Activated CD4-positive, alpha-beta T cell treated with anti-CD3 and anti-CD28 coated beads for 36 hours (primary cell): ENCODE measurements at places on chromosomes 3 and 15.

DNA sequence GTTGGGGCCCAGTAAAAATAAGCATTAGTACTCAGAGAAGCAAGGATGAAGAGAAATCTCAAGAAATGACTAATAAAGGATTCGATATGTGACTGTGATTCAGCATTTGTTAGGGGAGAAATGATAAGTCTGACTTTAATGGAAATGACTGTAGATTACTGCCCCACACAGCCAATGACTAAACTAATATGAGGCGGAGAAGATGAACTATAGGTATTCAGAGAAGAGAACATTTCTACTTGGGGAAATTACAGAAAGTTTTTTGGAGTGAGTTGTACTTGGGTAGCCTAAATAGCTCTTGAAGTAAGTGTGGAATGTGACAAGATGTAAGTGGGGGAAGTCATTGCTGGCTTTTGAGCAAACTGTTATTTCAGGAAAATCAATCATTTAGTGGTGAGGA lies 380.0 kb downstream of the PDCD6IP start:
- no peak for DNase-seq

- no peak for DNase-seq
Measured at GRCh38 chr15:40982855-40983254, 29.6 kb downstream of the CHAC1 start.

- DNase-seq = no peak
Measured at GRCh38 chr15:41944313-41944940, 27.9 kb downstream of the EHD4 start.

GRCh38 chr15:82739086-82739485 lies 29.4 kb upstream of the AP3B2 start:
- DNase-seq = no peak

GRCh38 chr3:59836531-59836930 lies 786.7 kb upstream of the CFAP20DC start:
- DNase-seq = no peak

- no peak for DNase-seq
Measured at GRCh38 chr3:32992310-32992686, 40.9 kb downstream of the CCR4 start.

- DNase-seq = no peak
Measured at GRCh38 chr15:80832686-80833085, 53.5 kb downstream of the CEMIP start.

GRCh38 chr3:140768941-140769340 lies 91.1 kb downstream of the TRIM42 start:
- no peak for DNase-seq

- DNase-seq = no peak
Measured at GRCh38 chr15:98167722-98168268, 207.3 kb downstream of the ARRDC4 start.

GRCh38 chr3:135918600-135918999 lies 46.9 kb upstream of the PPP2R3A start:
- DNase-seq = no peak

GRCh38 chr3:120425572-120426250 lies 25.1 kb downstream of the FSTL1 start:
- DNase-seq = no peak

- peak; percentile 81 for DNase-seq
Measured at GRCh38 chr3:196604548-196604947, 34.9 kb upstream of the NRROS start.

GRCh38 chr3:31960793-31961431 lies 20.1 kb downstream of the OSBPL10 start:
- no peak for DNase-seq

GRCh38 chr15:81133782-81134461 lies at the start of gene CFAP161:
CFAP161 (plus strand) TSS chr15:81134270; CDS start chr15:81134330, 60 bp downstream.
- DNase-seq = peak; percentile 70

- no peak for DNase-seq
Measured at GRCh38 chr3:53009826-53010539, 35.9 kb downstream of the SFMBT1 start.

GRCh38 chr3:65974509-65974908 lies 64.2 kb downstream of the MAGI1 start:
- DNase-seq = no peak

DNA sequence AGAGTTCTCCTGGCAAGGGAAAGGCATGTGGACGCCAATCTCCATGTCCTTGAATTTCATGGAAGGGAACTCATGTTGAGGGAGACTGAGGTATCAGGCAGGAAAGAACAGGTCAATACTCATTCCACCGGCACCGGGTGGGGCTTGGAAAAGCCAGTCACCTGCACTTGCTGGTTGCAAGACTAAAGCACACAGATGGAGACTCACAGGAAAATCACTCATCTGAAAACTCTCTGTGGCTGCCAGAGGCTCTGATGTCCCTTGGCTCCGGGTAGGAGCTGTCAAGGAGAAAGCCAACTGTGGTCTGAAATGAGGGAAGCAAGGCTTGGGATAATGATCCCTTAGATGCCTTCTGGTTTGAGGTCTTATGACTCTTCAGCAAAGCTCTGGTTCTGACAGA lies 8.7 kb upstream of the CGNL1 start:
- no peak for DNase-seq

- DNase-seq = no peak
Measured at GRCh38 chr15:65423976-65424679, 1.4 kb upstream of the IGDCC4 start.

GRCh38 chr3:161991901-161992540 lies 495.4 kb downstream of the OTOL1 start:
- no peak for DNase-seq

DNA sequence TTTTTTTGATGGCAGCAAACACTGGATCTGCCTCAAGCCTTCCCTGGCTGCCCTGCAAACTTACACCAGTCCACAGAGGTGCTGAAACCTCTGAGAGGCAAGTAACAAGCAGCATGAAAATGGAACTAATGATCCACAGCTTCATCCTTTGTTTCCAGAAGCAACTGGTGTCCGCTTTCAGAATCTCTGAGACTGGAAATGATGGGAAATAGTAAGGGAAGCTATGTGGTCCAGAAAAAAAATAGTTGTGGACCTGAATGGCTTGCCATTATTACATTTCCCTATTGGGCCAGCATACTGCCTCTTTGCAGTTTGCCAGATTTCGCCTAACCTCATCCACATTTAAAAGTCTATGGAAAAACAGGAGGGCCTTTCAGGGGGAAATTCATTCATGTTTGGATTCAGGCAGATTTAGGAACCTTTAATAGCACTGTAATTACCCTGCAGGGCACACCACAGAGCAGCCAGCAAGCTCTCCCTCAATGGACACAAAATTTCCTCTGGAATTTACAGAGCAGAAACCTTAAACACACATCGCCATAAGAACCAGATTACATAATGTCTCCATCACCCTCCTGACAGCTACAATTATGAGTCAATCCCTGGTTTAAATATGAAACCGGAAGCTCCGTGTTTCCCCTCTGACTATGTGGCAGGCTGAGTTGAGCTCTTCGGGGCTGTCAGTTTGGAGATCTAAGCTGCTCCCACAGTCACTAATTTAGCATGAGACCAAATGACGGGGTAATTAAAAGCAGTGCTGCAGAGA lies 134.4 kb downstream of the TMCO5A start:
- peak; percentile 59 for DNase-seq

DNA sequence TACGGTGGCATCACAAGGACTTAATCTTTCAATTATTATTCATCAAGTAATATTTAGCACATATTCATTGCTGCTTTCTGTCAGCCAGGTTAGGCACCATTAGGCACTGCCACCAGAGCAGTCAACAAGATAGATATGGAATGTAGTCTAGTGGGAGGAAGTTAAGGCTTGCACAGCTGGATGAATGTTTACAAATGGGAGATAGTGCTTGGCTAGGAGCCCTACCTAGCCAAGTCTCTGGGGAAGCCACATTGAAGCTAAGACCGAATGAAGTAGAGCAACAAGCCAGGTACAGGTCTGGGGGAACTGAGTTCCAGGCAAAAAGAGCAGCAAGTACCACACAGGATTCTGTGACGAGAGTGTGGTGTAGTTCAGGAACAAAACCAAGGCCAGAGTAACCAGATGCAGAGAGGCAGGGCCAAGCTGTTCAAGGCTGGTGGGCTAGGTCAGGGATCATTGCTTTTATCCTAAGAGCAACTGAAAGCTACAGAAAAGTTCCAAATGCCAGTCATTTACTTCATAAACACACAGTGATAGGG lies 33.4 kb upstream of the SCAANT1 start:
- no peak for DNase-seq

DNA sequence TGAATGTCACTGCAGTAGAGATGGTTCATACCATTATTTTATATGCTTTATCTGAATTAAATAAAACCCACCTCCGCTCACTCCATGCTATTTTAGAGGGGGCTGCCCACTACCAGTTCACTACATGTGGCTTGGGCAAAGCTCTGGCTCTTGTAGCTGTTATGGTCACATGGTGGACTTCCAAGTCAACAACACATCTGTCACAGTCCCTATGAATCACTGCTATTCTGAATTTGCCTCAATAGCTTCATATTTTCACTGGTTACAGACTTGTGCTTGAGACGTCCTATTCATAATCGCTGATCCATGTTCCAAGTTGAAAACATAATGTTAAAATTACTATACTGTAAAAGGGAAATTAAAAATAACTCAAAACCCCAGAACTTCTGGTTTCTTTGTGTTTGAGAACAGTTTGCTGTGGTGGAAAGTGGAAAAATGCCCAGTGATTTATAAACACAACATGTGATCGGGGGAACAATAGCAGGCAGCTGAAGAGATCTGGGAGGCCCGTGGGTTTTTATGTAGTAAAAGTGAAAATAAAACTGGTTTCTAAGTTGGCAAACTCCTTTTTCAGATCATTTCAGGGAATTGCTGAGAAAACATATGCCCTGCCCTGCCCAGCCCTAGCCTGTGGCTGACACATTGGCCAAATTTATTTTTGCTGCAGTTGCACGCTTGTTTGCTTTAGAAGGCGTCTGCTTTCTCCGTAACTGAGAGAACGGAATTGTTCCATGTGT lies 128.8 kb upstream of the PRR23C start:
- DNase-seq = no peak

DNA sequence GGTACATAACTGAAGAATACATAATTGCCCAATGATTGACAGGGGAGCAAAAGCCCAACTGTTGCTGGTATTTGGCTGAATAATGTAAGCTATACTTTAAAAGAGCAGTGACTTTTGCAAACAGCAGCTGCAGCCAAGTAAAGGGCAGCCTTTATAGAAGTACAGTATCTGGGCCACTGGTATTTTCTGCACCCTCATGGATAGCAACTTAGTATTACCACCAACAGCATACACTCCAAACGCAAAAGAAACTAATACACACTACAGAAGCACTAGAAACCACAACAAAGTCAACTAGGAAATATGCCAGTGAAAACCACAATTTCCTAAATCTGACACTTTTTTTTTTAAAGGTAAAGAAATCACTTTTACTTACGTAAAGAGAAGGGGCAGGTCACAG lies 206.1 kb downstream of the TIGIT start:
- no peak for DNase-seq

GRCh38 chr3:14431452-14431916 lies 29.1 kb downstream of the SLC6A6 start:
- no peak for DNase-seq

DNA sequence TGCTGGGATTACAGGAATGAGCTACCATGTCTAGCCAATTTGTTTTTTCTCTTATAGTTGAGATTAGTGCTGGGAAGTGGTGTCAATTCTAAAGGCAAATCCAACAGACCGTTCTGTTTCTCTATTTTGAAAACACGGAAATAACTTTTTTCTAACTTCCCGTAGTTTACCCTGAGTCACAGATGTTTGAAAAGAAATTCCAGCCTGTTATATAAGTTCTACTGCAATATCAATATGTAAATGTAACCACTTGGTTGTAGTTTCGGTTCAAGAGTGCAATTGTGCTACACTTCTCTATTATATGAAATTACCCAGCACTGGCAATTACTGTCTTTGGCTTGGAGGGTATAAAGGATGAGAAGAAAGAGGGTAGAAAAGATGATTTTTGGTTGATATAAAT lies 22.3 kb upstream of the GNB4 start:
- no peak for DNase-seq

GRCh38 chr3:110815008-110815583 lies 256.5 kb upstream of the NECTIN3 start:
- no peak for DNase-seq

GRCh38 chr15:99703603-99704443 lies 29.4 kb downstream of the LYSMD4 start:
- DNase-seq = no peak

DNA sequence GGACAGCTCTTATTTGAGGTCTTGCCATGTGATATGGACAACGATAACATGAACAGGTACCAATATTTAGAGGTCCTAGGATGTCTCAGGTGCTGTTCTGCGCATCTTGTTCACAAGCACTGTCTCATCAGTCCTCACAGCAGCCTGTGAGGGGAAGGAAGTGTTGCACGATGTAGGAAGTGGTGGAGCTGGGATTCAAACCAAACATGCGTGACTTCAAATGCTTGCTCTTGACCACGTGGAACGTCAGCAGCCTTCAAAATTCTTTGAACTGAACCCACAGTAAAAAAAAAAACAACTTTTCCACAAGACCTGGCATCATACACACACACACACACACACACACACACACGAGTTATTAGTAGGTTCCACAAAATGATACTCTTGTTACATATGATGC lies 153.4 kb upstream of the SMAD3 start:
- DNase-seq = peak; percentile 42

DNA sequence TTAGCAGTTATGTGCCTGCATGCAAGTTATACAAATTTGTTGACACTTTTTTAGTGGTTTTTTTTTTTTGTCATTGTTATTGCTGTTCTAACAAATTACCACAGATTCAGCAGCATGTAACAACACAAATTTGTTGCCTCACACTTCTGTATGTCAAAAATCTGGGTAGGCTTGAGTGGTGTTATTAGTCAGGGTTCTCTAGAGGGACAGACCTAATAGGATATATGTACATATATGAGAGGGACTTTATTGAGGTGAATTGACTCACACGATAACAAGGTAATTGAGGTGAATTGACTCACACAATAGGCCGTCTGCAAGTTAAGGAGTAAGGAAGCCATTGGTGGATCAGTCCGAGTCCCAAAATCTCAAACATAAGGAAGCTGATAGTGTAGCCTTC lies 15.0 kb upstream of the PLSCR1 start:
- DNase-seq = no peak

DNA sequence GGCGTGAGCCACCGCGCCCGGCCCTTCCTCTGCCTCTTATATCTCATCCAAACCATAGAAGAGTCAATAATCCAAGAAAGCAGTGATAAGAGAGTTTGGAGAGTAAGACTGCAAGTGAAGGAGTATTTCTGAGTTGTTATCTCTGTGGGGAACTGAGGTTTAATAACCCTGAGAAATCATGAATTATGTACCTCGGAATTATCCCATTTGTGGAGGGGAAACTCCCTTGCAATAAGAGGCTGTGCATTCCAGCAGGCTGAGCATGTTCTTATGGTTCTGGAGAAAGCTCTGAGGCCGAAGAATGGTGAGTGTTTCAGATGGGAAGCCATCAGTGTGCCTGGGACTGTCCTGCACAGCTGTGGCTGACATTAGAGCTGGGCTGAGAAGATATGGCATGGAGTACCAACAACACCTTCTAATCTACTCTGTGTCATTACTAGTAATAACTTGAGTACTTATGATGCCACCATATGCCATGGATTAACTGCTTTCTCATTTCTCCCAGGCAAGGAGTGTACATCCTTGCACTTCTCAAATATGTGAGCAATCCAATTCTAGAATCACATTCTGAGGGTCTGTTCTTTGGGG lies 31.4 kb upstream of the NOX5 start:
- no peak for DNase-seq

- peak; percentile 38 for DNase-seq
Measured at GRCh38 chr3:4776980-4777581, 202.2 kb upstream of the BHLHE40 start.

GRCh38 chr3:18643281-18643680 lies 218.1 kb upstream of the SATB1 start:
- DNase-seq = peak; percentile 24
